ENCODE measurements at places on chromosomes 16 and 17.

DNA sequence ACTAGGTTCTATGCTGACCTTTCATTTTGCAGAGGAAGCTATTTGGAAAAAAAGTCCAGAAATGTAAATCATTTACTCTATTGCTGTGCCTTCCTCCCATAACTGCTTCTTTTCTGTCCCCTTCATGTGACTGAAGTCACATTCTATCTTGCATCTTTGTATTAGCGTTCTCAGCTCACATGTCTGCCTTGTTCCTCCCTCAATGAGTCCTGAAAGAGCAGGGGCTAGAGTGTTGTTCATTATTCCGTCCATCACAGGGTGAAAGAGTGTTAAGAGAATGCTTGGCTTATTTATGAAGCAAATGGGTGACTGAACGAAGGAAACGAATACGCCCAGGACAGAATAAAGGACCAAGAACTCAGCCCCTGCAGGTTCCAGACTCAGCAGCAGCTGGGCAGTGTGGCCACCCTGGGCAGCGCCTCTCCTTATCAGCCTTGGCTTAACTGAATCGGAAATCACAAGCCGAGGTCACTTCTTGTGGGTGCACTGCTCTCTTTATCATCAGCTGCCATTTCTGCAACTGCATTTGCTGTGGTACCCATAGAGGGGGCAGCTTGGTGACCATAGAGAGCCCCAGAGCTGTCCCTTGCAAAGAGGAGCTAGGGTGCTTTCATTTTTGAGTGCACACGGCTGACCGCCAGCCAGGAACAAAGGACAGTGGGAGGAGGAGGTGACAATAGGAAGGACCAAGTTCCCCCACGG lies 1.8 kb upstream of the PIK3R6 start:
- DNase-seq: no peak

GRCh38 chr16:85210423-85211169 lies 98.3 kb upstream of the CIBAR2 start:
- DNase-seq: no peak

DNA sequence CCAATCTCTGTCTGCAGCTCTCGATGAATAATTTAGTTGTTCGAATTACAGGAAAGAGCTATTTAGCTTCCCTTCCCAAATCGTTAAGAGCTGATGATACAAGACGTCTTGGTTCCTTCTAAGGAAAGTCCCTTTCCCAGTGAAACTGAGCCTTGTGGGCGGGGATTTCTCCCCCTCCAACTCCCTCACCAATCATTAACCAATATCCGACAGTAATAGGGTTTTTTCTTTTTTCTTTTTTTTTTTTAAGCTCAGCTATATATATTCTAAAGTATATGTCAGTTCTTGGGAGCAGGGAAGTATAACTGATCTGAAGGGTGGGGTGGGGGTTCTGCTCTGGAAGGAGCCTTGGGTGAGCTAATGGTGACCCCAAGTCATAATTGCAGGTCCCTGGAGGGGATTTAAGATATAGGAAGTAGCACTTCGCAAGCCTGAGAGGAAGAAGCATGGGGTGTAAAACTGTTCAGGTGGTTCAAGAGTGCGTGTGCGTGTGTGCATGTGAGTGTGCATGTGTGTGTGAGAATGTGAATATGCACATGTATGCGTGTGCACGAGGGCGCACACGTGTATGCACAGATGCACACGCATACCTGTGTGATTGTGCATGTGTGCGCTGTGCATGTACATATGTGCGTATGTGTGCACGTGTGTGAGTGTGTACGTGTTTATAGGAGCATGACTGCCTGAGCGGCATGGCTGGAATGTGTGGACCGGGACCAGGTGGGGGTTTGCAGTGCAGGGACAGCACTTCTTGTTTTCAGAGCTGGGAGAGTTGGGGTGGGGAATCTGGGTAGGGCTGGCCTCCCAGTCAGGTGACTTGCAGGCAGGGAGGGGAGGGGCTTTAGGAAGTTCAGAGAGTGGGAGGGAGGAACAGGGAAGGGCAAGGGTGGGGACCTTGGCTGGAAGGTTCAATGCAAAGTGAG lies 42.7 kb downstream of the SOCS3 start:
- no peak for DNase-seq

GRCh38 chr16:8173111-8173644 lies 417.1 kb downstream of the TMEM114 start:
- DNase-seq: peak; percentile 64

- DNase-seq: no peak
These were observed 38.2 kb downstream of the CCDC42 start for GRCh38 chr17:8706431-8706830.

DNA sequence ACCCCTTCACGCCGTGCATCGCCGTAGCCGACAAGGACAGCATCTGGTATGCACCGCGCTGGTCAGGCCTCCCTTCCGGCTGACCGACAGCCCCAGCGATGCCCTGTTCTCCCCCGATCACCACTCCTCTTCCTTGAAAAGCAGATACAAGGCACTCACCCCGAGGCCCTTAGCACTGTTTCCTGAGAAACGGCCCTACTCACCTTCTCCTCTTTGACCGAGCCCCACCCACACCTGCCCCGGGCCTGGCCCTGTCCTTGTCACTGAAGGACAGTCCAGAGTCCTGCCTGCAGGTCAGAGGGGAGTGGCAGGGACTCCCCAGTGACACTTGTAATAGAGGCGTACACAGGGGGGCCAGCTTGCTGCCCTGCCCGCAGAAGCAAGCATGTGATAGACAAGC lies 45.9 kb upstream of the CHMP6 start:
- no peak for DNase-seq

DNA sequence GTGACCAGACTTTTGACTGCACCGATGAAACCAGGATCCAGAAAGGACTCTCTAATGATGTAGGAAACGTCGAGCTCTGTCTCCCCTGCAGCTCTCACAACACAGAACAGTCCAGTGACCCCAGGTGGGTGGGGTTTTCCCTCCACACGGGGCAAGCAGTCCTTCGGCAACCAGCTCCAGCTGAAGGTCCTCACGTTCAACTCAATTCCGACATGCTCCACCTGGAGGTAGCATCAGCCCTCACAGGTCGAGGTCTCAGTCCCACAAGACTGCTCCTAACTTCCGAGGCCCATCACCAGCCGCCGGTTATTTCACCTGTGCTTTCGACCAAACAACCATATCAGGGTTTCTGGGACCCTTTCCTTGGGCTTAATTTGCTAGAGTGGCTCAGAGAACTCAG lies 28.2 kb downstream of the ITGAE start:
- DNase-seq: no peak

GRCh38 chr16:79328402-79329165 lies 272.0 kb downstream of the MAF start:
- DNase-seq: no peak

- no peak for DNase-seq
These were observed 502.8 kb downstream of the MAF start for GRCh38 chr16:79097771-79098170.

- no peak for DNase-seq
These were observed 636 bp downstream of the WWOX start for GRCh38 chr16:78100112-78100467.

GRCh38 chr16:1839554-1839953 lies 12.5 kb downstream of the FAHD1 start:
- no peak for DNase-seq

- DNase-seq: no peak
These were observed 9.0 kb upstream of the CXCL16 start for GRCh38 chr17:4748686-4749085.

DNA sequence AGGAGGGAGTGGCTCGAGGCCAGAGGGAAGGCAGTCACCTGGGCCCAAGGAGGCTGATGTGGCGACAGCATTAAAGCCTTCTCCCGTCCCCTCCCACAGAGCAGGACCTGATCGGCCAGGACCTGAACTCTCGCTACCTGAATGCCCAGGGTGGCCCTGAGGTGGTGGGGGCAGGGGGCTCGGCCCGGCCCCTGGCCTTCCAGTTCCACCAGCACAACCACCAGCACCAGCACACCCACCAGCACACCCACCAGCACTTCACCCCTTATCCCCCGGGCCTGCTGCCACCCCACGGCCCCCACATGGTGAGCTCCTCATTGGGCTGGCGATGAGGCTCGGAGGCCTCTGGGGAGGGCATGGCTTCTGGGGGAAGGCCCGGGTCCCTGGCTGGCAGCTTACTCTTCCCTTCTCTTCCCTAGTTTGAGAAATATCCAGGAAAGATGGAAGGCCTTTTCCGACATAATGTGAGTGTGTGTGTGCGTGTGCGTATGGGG lies 6.4 kb downstream of the FBRS start:
- no peak for DNase-seq

- DNase-seq: no peak
These were observed 158.3 kb upstream of the NOL11 start for GRCh38 chr17:67559381-67559966.

DNA sequence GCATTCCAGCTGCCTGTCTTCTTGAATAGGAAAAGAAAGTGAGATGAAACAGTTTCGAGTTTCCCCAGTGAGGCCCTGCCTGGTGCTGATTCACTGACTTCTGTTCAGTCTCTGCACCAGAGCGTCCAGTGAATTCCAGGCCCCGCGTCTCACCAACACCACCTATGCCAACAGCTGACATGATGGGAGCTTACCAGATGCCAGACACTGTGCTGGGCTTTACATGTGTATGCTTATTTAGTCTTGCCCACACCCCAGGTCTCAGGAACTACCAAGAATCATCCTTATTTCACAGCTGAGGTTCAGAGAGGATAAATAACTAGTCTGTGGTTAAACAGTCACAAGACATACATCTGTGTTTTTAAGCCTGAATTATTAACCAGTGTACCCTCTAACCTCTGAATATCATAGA lies 29.1 kb upstream of the IRX6 start:
- no peak for DNase-seq

DNA sequence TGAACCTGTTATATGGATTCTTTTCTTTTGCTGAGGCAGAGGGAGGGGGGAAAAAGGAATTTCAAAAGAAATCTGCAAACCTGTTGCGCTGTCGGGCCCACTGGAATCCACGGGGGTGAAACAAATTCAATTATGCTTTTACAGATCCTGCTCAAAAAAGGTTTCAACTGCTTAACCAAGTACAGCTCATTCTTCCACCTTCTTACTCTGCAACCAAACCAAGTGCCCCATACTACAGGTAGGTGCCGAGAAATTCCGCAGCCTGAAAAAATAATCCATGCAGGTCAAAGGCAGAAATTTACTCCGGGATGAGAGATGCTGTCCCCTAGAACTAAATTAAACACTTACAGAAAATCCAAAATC lies 416 bp downstream of the RNF43 start:
- no peak for DNase-seq

DNA sequence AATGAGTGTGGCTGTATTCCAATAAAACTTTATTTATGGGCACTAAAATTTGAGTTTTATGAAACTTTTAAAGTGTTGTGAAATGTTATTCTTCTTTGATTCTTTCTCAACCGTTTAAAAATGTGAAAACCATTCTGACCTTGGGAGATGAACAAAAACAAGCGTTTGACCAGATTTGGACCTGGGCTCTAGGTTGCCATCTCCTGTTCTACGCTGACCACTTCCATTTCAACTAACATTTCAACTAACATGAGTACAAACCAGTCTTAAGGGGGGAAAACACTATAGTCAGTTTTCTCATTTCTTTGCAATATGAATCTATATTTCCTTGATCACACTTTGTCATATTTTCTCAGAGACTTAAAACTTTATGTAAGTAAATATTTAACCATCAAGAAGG lies 118.4 kb upstream of the IRX5 start:
- DNase-seq: no peak

- no peak for DNase-seq
These were observed 84.0 kb downstream of the NTN1 start for GRCh38 chr17:9105068-9105868.

DNA sequence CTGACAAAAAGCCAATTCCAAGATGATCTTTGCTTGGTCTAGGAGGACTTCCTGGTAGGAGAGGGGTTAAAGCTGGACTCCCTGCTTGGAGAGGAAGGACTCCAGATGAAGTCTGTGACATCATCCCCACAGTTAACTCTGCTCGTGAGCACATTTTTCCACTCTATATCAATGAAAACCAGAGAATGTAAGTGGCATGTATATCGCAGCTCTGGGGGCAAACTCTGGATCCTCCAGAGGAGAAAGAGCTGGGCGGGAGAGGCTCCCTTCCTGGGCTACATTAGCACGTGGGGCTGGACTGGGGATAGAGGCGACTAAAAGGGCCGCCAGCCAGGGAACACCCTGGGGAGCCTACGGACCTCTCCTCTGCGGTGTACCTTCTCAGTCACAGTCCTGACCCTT lies 34.1 kb downstream of the HIC1 start:
- no peak for DNase-seq

- no peak for DNase-seq
These were observed 66.4 kb upstream of the MED9 start for GRCh38 chr17:17410357-17410756.

GRCh38 chr17:32943206-32943605 lies 15.3 kb downstream of the TMEM98 start:
- no peak for DNase-seq

- no peak for DNase-seq
These were observed 89.3 kb downstream of the RPGRIP1L start for GRCh38 chr16:53614346-53614745.

- peak; percentile 36 for DNase-seq
These were observed 1.5 kb upstream of the BAIAP3 start for GRCh38 chr16:1331712-1332617.

GRCh38 chr17:32553168-32553567 lies 66.4 kb downstream of the CDK5R1 start:
- DNase-seq: no peak

- DNase-seq: no peak
These were observed 2.3 kb upstream of the CBX8 start for GRCh38 chr17:79799174-79799537.

- DNase-seq: peak; percentile 59
These were observed 62.6 kb downstream of the PLCG2 start for GRCh38 chr16:81841722-81842121.

DNA sequence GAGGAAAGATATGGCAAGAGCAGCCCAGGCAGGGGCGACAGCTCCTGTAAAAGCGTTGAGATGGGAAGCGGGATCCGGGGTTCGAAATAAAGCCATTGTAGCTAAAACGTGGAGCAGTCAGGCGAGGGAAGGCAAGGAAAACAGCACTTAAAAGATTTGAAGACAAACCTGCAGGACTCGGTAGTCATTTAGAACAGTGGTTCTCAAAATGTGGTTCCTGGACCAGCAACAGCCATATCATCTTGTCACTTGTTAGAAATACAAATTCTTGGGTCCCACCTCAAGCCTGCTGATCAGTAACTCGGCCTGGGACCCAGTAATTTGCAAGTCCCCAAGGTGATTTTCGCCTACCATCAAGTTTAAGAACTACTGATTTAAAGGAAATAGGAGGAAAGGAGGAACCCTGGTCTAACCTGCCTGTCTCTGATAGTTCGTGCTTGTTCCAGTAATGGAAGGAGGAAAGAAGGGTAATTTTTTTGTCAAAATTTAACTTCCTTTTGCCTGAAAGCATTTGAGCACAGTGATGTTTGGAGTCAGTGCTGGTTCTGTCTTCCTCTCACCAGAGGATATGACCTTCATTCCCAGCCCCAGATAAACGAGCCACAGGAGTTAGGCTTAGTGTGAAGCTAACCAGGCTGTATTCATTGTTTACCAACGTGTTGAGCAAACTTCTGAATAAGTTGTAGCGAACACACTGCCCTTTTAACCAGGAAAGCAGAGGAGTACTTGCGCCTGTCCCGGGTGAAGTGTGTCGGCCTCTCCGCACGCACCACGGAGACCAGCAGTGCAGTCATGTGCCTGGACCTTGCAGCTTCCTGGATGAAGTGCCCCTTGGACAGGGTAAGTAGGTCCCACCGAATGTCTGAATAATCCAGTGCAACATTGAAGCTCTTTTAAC lies 1.1 kb downstream of the ORC6 start:
- DNase-seq: no peak

GRCh38 chr16:83995754-83996153 lies 27.7 kb downstream of the NECAB2 start:
- DNase-seq: no peak
